Vagina (tissue), 2 donors: ENCODE measurements at places on chromosomes 4 and X. TPM values are rescaled to one million over a fixed set of nuclear protein-coding genes. Genes with fewer than 3 reads are reported as not detected.

The GYPA gene
- not detected for total RNA-seq

The USP17L27 gene
- not detected for total RNA-seq

DNA sequence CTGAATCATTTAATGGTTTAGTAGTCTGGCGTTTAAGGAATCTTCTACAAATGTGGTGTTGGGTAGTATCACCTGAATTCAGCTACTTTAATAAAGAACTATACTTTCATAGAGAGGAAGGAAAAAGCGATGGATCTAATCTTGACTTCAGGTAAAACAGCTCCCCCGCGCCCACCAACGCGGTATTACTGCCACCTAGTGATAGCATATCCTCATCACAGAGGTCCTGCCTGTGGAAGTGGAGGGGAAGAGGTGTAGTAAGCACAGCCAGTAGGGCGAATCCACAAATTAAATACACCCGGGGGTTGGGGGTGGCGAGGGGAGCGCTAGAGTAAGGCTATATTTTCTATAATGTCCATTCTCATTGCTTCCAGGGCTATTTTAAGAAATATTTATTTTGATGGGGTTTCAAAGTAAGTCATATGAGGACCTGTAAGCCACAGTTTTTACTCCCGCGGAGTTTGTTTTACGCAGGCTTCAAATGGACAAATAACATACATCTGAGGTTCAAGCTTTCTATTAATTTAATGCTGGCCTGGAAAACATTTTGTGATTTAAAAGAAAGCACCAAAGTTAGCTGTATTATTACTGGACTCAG lies 8.3 kb upstream of the DAPP1 start:
- H3K27ac ChIP-seq: no peak overlapping the region
- H3K27me3 ChIP-seq: no peaks in the 10 kb centered on the region
- H3K4me1 ChIP-seq: no peaks in the 10 kb centered on the region
- no peak overlapping the region for H3K4me3 ChIP-seq
- no peaks in the 10 kb centered on the region for H3K36me3 ChIP-seq

GRCh38 chrX:119870626-119871131 lies 854 bp downstream of the RNF113A start:
- H3K27me3 ChIP-seq: no peaks in the 10 kb centered on the region
- H3K4me1 ChIP-seq: peaks cover 13% of the 10 kb centered on the region
- no peaks in the 10 kb centered on the region for H3K36me3 ChIP-seq
- H3K4me3 ChIP-seq: peak overlapping the region; percentile 67
- no peak for DNase-seq

DNA sequence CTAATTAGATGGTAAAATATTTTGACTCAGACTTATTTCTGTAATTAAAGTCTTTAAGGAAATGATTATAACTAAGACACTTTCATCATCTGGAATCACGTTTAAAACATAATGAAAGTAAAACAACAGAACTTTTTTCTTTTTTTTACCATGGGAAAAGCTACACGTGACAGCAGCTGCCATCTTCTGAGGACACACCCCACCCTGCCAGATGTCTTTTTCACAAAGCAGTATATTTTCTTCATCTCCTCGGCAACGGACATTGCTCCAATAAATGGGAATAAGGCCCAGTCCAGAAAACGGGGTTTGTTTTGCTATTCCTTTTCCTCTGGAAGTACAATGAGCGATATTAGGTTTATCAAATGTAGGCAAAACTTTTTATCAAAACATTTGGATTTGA lies 17.5 kb downstream of the PRSS12 start:
- H3K4me3 ChIP-seq: no peak overlapping the region
- H3K27me3 ChIP-seq: no peaks in the 10 kb centered on the region
- no peak for DNase-seq
- H3K27ac ChIP-seq: no peak overlapping the region

DNA sequence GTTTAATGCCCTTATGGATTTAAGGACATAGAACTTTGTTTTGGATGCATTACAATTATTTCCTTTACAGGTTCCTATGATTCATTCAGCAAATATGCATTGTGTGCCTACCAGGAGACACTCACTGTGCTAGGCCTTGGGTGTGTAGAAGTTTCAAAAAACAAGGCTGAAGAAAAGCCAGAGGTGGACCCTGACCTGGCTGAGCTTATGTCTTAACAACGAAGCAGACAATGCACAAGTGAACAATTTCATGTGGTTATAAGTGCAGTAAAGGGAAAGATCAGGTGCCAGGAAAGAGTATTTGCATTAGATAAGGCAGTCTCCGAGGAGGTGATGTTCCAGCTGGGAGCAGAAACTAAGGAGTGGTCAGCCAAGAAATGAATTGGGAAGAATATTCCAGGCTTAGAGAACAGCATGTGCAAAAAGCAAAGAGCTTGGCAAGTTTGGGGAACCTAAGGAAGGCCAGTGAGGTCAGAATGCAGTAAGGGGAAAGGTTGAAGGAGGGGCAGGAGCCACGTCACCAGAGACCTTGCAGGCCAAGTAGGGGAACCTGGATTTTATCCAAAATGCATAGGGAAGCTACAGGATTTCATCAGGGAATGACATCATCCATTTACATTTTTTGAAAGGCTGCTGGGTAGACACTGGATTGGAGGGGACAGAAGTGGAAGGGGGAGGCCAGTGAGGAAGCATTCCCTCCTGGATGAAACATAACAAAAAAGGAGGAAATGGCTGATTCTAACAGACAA lies 193.6 kb downstream of the SOWAHB start:
- H3K27me3 ChIP-seq: no peaks in the 10 kb centered on the region
- no peak overlapping the region for H3K27ac ChIP-seq

GRCh38 chrX:2692221-2693112 lies 1.4 kb downstream of the CD99 start:
- peak overlapping the region; percentile 94 for H3K4me3 ChIP-seq
- H3K27ac ChIP-seq: peak overlapping the region; percentile 91
- H3K4me1 ChIP-seq: peaks cover 51% of the 10 kb centered on the region
- no peaks in the 10 kb centered on the region for H3K27me3 ChIP-seq

- no peak for DNase-seq
- no peak overlapping the region for H3K4me3 ChIP-seq
- no peaks in the 10 kb centered on the region for H3K27me3 ChIP-seq
- H3K27ac ChIP-seq: no peak overlapping the region
Observed at GRCh38 chr4:36549252-36549651, 267.8 kb downstream of the DTHD1 start.

DNA sequence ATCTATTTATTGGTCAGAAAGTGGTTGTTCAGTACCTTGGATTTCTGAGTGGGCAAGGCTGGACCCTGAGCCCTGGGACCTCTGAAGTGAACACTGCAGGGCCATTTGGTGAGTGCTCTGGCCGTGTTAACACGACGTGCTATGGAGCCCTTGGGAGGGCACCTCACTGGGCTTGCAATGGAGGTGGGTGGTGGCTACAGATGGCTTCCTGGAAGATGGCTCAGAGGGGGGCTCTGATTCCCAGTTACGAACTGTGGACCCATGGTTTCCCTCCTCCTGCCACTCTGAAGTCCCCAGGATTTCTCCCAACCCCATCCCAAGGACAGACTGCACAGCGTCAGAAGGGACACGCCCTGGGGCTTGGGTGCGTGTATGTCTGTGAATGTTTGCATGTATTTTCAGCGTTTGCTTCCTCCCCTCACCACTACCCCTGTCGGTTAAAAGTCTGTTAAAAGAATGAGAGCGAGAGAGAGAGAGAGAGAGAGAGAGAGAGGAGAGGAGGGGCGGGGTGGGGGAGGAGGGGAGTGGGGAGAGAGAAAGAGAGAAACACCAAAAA lies 3.7 kb upstream of the RHOH start:
- H3K4me1 ChIP-seq: no peaks in the 10 kb centered on the region
- DNase-seq: peak; percentile 77
- no peaks in the 10 kb centered on the region for H3K36me3 ChIP-seq
- H3K27me3 ChIP-seq: no peaks in the 10 kb centered on the region
- H3K4me3 ChIP-seq: no peak overlapping the region

The PHEX gene
- total RNA-seq: 0.49 TPM

The PHOX2B gene
- 0.49 TPM for total RNA-seq

DNA sequence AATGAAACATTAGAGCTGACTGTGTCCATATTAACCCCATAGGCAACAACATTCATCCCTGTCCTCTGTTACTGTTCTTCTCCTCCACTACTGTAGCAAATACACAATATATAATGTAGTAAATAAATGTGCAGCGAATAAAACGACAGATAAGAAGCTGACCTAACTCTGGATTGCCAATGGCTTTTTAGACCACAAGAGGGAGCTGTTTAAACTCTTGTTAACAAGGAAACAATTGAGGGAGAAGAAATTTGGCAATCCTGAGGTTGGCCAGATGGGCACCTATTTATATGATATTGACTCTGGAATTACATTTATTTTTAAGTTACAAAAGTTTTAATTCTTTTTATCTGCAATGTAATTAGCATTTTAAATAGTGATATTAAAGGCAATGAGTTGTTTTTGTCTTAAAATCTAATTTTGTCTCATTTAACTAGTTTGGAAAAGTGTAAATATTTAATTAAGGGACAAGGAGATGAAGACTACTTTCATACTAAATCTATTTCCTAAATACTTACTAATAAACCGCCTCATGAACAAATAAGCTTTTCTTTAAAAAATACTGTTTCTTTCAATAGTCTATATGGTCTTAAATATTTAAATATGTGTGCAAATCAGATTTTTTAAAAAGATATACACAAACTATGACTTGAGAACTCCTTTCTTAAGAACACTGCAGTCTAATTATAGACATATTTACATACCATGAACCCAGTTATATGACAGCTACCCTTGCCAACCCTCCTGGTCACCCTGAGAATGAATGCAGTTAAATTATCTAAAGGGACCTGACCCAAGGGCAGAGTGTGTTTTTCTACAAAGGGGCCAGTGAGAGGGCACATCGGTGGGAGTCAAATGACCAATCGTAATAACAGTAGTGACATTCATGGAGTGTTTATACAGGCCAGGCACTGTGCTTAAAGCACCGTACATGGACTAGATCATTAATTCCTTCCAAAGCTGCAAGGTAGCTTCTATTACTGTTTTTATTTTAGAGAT lies 52.9 kb upstream of the HPF1 start:
- H3K36me3 ChIP-seq: no peaks in the 10 kb centered on the region
- no peak for DNase-seq
- H3K4me1 ChIP-seq: no peaks in the 10 kb centered on the region
- H3K27me3 ChIP-seq: no peaks in the 10 kb centered on the region
- no peak overlapping the region for H3K27ac ChIP-seq

DNA sequence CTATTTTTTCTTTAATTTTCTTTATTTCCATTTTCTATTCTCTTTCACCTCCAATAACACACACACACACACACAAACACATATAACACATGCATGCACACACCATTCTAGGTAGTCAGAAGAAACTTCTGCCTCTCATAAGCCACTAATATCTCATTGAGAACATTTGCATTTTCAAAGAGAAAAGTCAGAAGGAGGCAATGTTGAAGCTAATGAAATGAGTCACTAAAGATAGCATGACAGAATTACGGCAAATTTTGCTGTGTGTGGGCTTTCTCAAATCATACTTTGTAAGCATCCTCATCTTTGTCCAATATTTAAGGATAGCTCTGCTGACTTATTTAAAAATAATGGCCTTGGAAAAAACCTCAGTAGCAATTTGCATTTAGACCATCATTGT lies 291.3 kb downstream of the GUCY2F start:
- no peaks in the 10 kb centered on the region for H3K4me1 ChIP-seq
- H3K27me3 ChIP-seq: no peaks in the 10 kb centered on the region
- H3K27ac ChIP-seq: no peak overlapping the region
- no peaks in the 10 kb centered on the region for H3K36me3 ChIP-seq
- H3K4me3 ChIP-seq: no peak overlapping the region

GRCh38 chr4:142326181-142326580 lies 519.9 kb downstream of the INPP4B start:
- H3K4me3 ChIP-seq: no peak overlapping the region
- no peaks in the 10 kb centered on the region for H3K36me3 ChIP-seq
- no peaks in the 10 kb centered on the region for H3K27me3 ChIP-seq
- peaks cover 18% of the 10 kb centered on the region for H3K4me1 ChIP-seq
- no peak for DNase-seq

The ASB11 gene
- total RNA-seq: not detected

DNA sequence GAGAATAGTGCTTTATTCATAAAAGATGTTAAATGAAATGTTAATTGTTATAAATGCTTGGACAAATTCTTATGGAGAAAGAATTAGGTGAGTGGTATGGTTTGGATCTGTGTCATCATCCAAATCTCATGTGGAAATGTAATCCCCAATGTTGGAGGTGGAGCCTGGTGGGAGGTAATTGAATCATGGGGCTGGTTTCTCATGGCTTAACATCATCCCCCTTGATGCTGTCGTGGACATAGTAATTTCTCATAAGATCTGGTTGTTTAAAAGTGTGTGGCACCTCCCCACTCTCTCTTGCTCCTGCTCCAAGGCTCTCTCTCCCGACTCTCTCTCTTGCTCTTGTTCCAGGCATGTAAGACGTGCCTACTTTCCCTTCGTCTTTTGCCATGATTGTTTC lies 22.5 kb downstream of the GYPE start:
- no peaks in the 10 kb centered on the region for H3K27me3 ChIP-seq
- no peaks in the 10 kb centered on the region for H3K4me1 ChIP-seq
- no peaks in the 10 kb centered on the region for H3K36me3 ChIP-seq
- H3K4me3 ChIP-seq: no peak overlapping the region

The ESX1 gene
- total RNA-seq: not detected

DNA sequence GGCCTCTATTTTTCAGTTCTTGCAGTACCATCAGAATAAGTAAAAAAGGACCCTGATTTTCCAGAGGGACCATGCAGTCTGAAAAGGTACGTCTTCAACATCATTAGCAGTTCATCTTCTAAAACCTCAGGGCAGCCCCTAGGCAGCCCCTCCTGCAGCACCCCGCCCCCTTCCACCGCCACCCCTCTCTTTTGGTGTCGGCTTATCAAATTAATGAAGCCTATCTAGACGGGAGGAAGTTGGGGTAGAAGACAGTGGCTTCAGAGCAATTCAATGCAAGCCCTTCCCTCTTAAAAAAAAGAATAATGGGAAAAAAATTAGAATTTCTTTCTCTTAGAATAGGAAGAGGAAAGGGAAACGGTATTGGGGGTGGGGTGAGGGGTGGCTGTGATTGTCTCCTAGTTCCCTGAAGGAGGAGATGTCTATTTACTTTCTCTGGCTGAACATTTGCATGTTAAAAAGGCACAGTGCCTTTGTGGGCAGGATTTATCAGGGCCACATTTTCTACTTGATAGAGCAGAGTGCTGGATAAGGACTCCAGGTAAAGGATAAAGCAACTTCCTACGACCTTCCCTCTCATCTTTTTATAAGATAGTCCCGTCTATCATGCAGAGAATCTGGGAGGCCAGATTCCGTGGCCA lies 159.4 kb downstream of the MGST2 start:
- no peaks in the 10 kb centered on the region for H3K27me3 ChIP-seq
- H3K27ac ChIP-seq: no peak overlapping the region
- DNase-seq: no peak
- no peak overlapping the region for H3K4me3 ChIP-seq
- no peaks in the 10 kb centered on the region for H3K36me3 ChIP-seq
- no peaks in the 10 kb centered on the region for H3K4me1 ChIP-seq

- no peak overlapping the region for H3K4me3 ChIP-seq
- H3K27ac ChIP-seq: no peak overlapping the region
- H3K36me3 ChIP-seq: no peaks in the 10 kb centered on the region
- H3K4me1 ChIP-seq: no peaks in the 10 kb centered on the region
Observed at GRCh38 chr4:90190525-90190924, 63.3 kb downstream of the CCSER1 start.

GRCh38 chr4:172547724-172548123 lies 620.9 kb upstream of the GALNT7 start:
- H3K4me1 ChIP-seq: no peaks in the 10 kb centered on the region
- no peaks in the 10 kb centered on the region for H3K27me3 ChIP-seq
- no peak overlapping the region for H3K27ac ChIP-seq
- no peaks in the 10 kb centered on the region for H3K36me3 ChIP-seq
- DNase-seq: no peak
- H3K4me3 ChIP-seq: no peak overlapping the region

The GAGE12H gene
- total RNA-seq: not detected

GRCh38 chr4:168572002-168572401 lies 75.2 kb downstream of the PALLD start:
- H3K27me3 ChIP-seq: no peaks in the 10 kb centered on the region
- peaks cover 15% of the 10 kb centered on the region for H3K4me1 ChIP-seq
- H3K27ac ChIP-seq: no peak overlapping the region
- no peak for DNase-seq
